Stimulated activated CD8-positive, alpha-beta memory T cell treated with anti-CD3 and anti-CD28 coated beads, Interleukin-15, amount 100 ng/mL, for 4 hours (primary cell): ENCODE measurements at places on chromosomes 11 and 22.

DNA sequence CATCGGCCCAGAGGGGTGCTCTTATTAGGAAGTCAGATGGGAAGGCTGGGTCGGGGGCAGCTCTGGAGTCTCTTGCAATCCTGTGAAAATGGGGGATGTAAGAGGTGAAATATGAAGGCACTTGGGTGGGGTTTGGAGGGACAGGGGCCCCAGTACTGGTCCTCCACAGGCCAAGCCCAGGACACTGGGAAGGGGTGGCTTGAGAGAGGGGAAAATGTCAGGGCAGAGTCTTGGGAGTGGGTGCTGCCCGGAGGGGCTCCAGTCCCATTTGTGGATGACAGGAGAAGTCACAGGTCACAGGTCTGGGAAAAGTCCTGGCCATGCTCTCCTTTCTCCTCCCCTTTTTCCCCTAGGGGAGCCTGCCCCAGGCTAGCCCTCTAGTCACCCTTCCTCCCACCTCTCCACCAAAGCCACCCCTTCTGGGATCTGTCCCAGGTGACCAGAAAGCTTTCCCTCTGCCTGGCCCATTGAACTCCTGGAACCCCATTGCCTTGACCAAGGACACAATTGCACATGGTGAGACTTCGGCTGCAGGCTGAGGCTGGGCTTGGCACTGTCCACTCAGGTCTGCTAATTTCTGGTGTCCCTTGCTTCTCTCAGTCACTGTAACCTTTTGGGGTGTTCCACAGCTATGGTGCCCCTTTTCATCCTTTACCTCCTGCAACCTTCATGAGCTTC, 1465.0 kb downstream of the TBC1D22A start:
- no peak for DNase-seq

- no peak for DNase-seq
These were observed 237.8 kb downstream of the GRIK4 start for GRCh38 chr11:120749395-120749794.

- DNase-seq = no peak
These were observed at the start of gene TYMP for GRCh38 chr22:50529897-50530579. TYMP (minus strand) TSS chr22:50530012; CDS start chr22:50529709, 303 bp downstream.

- no peak for DNase-seq
These were observed 1098.6 kb upstream of the CCDC90B start for GRCh38 chr11:84384731-84385130.

DNA sequence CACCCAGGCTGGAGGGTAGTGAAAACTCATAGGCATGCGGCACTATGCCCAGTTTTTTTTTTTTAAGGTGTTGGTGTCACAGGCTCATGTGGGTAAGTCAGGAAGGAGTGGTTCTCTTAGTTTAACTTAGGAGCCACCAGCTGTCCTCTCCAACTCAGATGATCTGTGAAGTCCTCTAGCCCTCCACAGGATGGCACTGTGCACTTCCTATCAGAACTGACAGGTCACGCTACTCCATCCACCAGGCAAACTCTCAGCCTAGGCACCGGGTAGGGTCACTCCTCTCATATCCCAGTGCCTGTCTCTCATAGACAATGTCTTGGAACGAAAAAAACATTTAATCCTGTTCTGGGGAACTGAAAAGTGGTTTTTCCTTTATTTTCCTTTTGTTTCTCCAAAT, 16.5 kb downstream of the NAP1L4 start:
- DNase-seq = no peak

DNA sequence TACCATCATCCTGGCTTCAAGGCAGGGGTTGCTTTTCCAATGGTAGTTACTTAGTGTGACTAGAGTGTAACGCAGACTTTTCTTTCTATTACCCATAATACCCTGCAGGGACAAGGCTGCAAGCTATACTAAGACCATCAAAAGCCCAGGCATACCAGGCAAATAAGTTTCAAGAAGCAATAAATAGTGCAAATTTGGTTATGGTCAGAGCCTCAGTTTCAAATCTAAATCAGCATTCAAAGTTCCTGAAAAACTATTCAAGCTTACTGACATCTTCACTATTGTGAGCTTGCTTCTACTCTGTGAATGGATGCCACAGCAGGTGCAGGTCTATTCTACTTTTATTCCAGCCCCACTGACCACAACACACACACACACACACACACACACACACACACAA, 2.5 kb upstream of the HBB start:
- no peak for DNase-seq

DNA sequence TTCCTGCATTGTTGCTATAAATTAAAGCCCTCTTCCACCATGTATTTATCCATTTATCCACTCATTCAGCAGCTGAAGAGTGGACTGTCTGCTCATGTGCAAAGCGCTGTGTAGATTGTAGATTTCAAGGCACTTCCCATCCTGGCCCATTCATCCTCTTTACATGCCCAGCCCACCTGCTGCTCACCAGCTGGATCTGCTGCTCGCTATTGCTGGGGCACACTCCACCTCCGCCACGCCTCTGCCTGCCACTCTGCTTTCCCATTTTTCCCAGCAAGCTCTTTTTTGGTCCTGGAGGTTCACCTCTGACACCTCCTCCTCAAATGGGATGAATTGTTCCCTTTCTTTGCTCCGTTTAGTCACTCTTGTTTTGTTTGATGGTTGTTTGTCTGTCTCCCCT, 48.3 kb downstream of the CEP164 start:
- no peak for DNase-seq

GRCh38 chr22:17836992-17837742, 62.9 kb upstream of the BID start:
- no peak for DNase-seq

DNA sequence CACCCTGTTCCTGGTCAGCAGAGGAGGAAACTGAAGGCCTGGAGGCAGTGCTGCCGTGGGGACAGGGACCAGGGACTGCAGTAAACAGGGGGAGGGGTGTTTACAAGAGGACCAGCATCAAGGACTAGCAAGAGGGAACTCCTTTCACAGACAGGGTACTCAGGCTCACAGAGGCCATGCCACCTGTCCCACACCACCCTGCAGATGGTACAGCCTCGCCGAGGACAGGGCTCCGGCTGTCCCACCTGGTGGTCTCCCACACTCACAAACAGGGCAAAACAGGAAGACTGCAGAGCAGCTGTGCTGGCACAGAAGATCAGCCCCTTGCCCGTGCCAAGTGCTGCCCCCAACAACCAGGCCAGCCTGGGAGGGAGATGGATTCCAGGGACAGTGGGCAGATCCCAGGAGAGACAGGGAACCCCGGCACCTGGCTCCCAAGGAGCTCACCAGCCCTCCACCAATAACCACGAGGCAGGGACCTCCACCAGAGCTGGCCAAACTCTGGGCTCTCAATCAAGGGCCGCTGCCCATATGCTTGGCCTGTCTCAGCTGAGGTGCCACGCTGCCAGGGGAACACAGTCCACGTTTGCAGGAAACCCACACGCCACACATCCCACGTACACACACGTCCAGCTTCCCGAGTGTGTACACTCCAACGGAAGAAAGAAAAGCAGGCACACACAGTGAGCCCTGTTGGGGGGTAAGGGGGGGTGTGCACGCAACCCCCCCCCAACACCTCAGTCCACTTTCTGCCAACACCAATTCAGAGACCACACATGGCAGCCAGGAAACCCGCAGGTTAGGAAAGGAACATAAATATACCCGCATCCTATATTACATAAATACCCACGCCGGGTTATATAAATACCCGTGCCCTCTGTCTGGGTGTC, 2.1 kb downstream of the CSNK1E start:
- no peak for DNase-seq

GRCh38 chr11:20172721-20173447, 12.6 kb upstream of the DBX1 start:
- DNase-seq = no peak

DNA sequence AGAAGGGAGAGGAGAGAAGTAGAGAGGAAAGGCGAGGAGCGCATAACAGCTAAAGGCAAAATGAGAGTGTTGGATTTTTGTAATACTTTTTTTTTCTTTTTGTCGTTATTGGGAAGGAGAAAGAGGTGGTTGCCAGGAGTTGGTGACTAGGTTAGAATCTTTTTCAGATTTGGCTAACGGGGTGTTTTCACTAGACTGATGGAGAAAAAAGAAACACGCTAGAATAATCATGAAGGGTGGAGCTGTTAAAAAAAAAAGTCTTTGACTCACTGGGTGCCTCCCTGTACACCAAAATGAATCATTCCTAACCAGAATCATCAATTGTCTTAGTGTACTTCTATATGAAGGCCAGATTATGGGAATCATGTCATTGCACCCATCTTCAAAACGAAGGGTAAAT, 12.7 kb downstream of the BLID start:
- no peak for DNase-seq

GRCh38 chr11:111741751-111742150, 24.4 kb downstream of the PPP2R1B start:
- no peak for DNase-seq

DNA sequence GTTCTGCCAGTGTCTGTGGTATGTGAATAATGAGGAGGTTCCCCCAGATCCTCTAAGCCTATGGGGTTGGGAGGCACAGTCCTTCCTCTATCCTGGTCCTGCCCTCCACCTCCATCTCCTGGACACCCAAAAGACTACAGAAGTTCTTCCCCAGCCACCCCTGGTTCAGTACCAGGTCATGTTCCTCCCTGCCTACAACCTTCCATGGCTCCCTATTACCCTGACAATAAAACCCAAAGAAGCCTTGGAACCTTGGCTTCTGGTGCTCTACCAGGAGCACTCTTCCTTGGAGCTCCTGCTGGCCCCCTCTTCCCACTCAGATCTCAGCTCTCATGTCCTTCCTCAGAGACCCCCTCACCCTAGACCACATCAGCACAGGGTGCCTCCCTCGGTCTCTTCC, 12.9 kb downstream of the TRPM5 start:
- DNase-seq = no peak

DNA sequence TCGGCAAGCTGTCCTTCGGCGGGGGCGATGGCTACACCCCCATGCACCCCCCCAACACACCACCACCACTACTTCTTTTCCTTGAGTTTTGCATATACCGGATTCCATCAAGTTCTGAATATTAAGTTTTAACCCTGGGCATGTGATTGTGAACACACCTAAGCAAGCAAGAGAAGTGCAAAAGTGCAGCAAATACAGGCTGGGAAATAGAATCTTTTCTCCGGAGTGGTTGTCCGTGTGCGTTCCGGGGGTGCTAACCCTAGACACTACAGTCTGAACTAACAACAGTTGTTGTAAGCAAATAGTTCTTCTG, 574 bp downstream of the PRSS23 start:
- DNase-seq = no peak

- no peak for DNase-seq
These were observed 36.5 kb downstream of the OR2AG2 start for GRCh38 chr11:6735306-6735705.

- no peak for DNase-seq
These were observed 882 bp upstream of the MAP4K2 start for GRCh38 chr11:64803846-64804345.

GRCh38 chr11:20596205-20597153, 2.9 kb upstream of the SLC6A5 start:
- no peak for DNase-seq

DNA sequence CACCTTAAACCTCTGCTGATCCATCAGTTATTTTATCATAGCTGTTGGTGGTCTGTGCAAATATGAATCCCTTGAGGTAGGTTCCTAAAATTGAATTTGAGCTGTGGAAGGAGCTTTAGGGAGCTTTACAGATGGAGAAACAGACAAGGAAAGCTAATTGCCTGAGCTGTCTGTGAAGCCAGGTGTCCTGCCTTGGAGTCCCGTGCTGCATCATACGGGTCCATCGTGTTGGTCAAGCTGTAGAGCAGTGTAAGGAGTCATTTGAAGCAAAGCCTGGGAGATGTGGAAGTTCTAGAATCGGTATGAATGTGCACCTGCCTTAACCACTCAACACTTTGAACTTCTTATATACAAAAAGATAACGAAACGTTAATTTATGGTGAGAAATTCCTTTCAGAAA, 1.0 kb downstream of the POLA2 start:
- no peak for DNase-seq

DNA sequence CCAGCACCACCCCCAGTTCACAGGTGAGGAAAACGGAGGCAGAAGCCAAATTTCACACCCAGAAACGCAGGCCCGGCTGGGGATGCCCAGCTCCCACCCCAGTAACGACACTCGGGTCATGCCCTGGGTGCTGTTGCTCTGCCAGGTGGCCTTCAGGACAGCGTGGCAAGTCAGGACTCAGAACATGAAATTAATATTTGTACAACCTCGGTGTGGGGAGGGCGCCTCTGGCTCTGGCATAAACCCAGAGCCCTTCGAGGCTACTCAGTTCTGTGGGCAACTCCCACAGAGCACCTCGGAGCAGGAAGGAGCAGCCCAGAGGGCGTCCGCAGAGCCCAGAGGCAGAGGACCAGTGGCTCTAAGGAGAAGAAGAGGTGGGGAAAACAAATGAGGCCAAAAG, 71.6 kb downstream of the CELSR1 start:
- DNase-seq = no peak

- no peak for DNase-seq
These were observed 24.4 kb upstream of the SHISAL1 start for GRCh38 chr22:44336962-44337677.

DNA sequence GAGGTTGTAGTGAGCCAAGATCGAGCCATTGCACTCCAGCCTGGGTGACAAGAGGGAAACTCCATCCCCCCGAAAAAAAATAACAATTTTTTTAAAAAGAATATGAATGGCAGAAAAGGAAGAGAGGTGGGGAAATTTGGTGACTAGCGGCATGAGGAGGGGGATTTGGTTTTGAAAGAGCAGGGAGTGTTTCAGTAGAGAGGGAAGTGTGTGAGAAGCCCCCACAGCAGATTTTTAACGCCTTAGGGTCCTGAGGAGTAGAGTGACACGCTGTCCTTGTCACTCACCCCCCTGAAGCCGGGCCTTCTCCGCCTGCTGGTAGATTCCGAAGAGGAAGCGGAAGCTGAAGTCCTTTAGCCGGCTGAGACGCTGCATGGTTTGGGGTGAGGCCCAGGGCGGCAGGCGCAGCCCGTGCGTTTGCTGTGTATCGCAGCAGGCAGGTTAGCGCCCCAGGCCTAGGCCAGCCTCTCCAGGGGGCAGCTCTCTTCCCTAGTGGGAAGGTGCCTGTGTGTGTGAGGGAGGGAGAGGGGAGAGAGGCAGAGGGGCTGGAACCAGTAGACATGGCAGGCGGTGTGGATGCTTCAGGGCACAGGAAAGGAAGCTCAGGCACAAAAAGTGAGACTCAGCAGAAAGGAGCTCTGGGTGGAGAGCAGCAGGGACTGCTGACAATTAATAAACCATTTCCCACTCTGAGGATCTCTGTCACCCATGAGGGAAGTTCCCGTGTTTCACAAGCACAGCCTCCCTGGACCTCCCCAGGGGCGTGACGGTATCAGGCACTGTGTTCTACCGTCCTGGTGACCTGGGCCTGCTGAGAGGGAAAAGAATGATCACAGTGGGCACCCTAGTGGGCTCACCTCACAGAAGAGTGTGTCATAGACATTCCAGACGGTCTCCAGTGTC, 3.9 kb downstream of the ACP2 start:
- no peak for DNase-seq

- DNase-seq = no peak
These were observed 1306.0 kb downstream of the TBC1D22A start for GRCh38 chr22:48068323-48068885.

DNA sequence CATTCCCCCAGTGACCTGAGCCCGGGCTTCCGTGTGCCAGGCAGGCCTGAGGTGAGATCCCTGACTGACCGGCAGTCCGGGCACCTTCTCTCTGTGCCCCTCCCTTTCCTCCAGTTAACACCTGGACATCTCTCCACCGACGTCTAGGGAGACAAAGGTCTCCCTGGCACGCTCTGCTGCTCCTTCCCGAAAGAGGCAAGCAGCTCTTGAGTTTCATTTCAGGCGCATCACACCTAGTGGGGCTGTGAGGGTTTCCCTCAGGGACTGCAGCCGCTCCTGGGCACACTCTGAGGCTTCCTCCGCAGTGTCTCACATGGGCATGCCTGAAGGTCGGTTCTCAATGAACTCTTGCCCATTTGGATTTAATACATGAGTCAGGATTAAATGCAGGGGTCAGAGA, 322.7 kb downstream of the CTTN start:
- no peak for DNase-seq
